ENCODE measurements at places on chromosomes 2 and 18. TPM values are rescaled to one million over a fixed set of nuclear protein-coding genes. Genes with fewer than 3 reads are reported as not detected.

- no peak for DNase-seq
These were observed 52.2 kb downstream of the CRACDL start for GRCh38 chr2:98883780-98884211.

The ANKRD30B gene
- total RNA-seq = not detected

GRCh38 chr18:50679056-50679455, 119.2 kb downstream of the MAPK4 start:
- DNase-seq = no peak

GRCh38 chr2:77999376-77999775, 477.2 kb upstream of the LRRTM4 start:
- no peak for DNase-seq

The ADGRF3 gene
- 0.54 TPM for total RNA-seq

GRCh38 chr18:12361770-12362378, 15.2 kb downstream of the AFG3L2 start:
- DNase-seq = no peak

- no peak for DNase-seq
These were observed 202.9 kb downstream of the NDUFA10 start for GRCh38 chr2:239822146-239822831.

DNA sequence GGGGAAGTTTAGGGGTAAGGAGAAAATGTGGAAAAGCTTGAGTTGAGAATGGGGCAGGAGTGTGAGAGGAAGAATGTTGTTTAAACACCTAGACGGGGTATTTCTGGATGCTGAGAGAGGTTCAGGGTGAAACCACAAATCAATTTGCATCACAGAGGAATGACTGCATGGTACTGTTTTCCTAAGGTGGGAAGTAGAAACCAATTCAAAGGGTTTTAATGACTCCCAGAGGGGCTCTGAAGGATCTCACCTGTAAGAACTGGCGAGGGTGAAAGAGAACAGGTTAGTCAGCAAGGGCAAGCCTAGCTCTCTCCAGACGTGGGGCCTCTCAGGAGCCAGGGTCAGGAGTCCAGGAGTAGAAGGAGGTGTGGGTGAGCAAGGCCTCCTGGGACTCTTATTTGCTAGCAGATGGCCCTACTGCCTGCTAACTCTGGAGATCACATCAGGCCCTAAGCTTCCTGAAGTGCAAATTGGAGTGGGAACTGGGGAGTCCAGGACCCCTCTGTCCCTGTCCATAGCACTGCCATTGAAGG, 133.0 kb upstream of the CELF4 start:
- no peak for DNase-seq

The TFPI gene
- 0.59 TPM for total RNA-seq

- DNase-seq = no peak
These were observed 206.4 kb upstream of the NCKAP5 start for GRCh38 chr2:133774654-133775015.

The THUMPD2 gene
- 6.0 TPM for total RNA-seq

DNA sequence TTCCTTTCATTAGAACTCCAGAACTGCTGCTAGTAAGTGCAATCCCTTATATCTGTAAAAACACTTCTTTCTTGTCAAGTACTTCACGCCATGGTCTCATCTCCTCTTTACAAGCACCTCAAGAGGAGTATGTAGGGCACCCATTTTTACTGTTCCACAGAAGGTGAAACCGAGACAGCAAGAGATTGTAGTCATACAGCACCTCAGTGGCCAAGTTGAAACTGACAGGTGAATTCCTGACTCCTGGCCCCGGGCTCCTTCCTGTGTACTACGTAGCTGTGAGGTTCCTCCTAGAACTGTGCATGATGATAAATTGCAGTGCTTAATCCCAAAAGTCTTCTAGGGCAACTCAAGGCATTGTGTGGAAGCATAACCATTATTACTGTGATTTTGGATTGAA, 131.5 kb upstream of the MEIS1 start:
- no peak for DNase-seq

The CMPK2 gene
- 0.81 TPM for total RNA-seq

DNA sequence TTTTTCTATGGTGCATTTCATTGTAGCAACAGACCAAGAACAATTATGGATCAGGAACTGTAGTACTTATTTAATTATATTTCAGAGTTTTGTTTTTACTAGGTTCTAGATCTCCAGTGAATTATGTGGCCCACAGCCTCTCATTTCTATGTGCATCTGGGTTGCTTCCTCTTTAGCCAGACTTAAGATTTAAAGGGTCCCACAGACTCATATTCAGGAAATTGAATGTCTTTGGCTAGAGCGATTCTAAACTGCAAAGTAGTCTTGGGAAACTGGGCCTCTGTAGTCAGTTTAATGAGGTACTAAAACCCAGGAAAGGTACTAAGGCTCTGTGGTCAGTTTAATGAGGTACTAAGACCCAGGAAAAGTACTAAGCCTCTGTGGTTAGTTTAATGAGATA, 94.4 kb downstream of the LYPD6B start:
- DNase-seq = no peak

GRCh38 chr2:203871371-203871983, 3.9 kb downstream of the CTLA4 start:
- DNase-seq = no peak

The BCL2 gene
- 6.8 TPM for total RNA-seq

GRCh38 chr18:46310258-46310657, 206.1 kb downstream of the HAUS1 start:
- DNase-seq = no peak

DNA sequence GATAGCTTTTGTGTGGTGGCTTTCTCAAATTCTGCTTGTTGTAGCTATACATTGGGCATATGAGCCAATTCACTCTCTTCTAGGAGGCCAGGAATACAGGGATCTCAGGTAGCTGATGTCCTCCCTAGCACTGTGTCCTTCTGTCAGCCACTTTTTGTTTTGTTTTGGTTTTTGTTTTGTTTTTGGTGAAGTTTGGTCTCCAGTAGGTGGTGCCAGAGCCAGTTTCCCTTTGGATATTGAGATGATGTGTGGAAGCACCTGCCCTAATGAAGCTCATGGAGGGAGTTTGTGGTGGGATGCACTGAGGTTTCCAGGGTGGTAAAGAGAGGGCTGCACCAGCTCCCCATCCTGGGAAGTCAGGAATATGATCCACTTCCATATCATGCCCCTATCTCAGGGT, 100.5 kb upstream of the VWC2L start:
- no peak for DNase-seq

The GPAT2 gene
- 0.47 TPM for total RNA-seq

The KHK gene
- 5.3 TPM for total RNA-seq

DNA sequence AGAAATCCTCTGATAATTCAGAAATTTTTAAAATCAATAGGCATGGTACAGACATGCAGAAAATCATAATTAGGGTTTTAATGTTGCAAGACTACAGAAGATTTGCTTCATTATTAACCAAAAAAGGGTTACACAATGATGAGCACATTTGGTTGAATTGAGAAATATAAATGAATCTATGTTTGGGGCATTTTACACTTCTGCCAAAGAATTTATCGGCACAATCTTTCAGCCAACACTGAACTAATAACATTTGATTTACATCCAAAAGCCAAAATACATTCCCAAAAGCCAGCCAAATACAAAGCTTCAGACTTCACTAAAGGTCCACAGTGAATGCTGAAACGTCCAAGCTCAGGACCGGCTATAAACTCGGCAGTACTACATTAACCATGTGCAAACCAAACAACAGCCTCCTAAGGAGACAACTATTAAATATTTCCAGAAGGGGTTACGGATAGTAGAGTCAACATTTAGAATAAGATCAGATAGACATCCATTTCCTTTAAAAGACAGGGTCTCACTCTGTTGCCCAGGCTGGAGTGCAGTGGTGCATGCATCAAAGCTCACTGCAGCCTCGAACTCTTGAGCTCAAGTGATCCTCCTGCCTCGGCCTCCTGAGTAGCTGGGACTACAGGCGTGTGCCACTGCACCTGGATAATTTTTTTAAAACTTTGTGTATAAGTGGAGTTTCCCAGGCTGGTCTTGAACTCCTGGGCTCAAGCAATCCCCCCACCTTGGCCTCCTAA, 29.4 kb downstream of the SPRED2 start:
- no peak for DNase-seq

The SCN7A gene
- 0.32 TPM for total RNA-seq

GRCh38 chr2:65608466-65608865, 176.1 kb upstream of the SPRED2 start:
- DNase-seq = no peak

GRCh38 chr2:2822143-2822542, 491.1 kb upstream of the MYT1L start:
- DNase-seq = no peak

DNA sequence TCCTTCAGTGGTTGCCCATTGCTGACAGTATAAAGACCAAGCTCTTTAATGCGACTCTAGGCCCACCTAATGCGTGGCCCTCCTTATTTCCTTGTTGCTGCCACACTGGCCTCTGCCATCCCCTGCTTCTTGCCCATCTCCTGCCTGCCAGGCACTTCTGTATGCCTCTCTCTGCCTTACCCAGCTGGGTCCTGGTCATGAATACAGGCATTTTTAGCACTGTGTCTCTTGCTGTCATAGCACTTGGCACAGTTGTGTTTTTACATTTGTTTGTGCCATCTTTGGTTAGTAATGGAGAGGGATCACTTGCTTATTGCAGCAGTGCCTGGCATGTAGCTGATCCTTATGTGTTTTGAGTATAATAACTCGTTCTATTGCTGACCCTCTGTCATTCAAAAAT, 38.7 kb downstream of the MAP4K4 start:
- DNase-seq = no peak

- DNase-seq = no peak
These were observed 138.9 kb upstream of the PELI1 start for GRCh38 chr2:64283006-64283570.

The FHOD3 gene
- 21.2 TPM for total RNA-seq

DNA sequence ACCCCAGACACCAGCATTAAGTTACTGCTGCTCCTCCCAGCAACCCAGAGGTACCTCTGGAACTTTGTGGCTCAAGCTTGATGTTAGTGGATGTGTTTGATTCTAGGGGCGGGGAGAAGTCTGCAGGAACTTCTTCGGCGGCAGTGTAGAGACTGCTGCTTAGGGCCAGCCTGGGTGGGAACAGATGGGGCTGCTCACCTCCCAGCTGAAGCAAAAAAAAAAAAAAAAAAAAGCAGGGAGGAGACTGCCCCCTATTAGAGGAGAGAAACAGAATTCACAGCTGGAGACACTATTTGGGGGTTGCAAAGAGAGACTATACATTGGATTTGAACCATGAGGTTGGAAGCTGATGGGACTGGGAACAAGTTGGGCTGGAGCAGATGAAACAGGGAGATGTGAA, 28.6 kb upstream of the FAM136A start:
- DNase-seq = no peak

The THADA gene
- total RNA-seq = 15.0 TPM

DNA sequence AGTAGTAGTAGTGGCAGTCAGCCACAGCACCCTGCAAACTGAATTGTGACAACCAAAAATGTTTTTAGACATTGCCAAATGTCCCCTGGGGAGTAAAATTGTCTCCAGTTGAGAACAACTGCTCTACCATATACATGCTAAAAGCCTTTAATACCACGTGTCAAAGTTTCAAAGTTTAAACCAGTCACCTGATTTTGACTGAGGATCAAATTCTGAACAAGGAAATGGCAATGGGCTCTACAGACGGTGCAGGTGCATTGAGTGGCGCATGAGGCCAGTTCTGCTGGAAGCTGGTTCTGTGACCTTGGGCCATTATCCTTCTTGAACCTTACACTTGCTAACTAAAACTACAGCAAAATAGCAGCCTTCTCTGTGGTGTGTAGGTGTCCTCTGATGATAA, 85.0 kb downstream of the LIPG start:
- DNase-seq = no peak

DNA sequence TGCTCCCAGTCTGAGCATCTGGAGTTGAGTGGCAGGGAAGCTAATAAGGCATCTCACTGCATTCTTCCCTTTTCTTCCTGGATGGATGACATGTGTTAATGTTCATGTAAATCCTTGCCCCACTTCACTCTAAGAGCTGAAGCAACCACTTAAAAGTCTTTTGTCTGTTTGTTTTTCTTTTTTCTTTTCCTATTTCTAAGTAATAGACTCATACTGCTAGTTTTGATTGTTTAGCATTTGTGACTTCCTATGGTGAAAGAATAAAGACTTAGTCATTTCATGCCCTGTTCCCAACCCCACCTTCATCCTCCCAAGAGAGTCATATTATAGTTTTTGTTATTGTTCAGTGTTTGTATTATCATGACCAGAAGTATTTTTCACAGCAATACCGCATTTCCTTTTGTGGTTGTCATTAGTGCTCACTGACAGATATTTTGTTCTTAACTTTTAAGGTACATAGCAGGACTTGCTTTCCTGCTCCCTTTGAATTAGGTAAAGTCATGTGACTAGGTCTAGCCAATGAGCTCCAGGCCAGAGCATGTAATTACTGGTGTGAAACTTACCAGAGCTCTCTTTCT, 18.1 kb upstream of the SPP2 start:
- no peak for DNase-seq

GRCh38 chr18:28175150-28175929, 1.6 kb downstream of the CDH2 start:
- peak; percentile 71 for DNase-seq

DNA sequence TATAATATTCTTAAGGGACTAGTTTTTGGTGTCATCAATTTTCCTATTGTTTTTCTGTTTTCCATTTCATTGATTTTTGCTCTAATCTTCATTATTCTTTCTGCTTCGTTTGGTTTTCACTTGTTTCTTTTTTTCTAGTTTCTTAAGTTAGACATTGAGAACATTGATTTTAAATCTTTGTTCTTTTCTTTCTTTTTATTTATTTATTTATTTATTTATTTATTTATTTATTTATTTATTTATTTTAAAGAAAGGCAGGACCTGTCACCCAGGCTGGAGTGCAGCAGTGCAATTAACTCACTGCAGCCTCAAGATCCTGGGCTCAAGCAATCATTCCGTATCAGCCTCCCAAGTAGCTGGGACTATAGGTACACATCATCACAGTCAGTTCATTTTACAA, 7.0 kb upstream of the FMNL2 start:
- no peak for DNase-seq

The RIT2 gene
- total RNA-seq = not detected

- DNase-seq = no peak
These were observed 64.6 kb downstream of the THADA start for GRCh38 chr2:43531251-43531650.

DNA sequence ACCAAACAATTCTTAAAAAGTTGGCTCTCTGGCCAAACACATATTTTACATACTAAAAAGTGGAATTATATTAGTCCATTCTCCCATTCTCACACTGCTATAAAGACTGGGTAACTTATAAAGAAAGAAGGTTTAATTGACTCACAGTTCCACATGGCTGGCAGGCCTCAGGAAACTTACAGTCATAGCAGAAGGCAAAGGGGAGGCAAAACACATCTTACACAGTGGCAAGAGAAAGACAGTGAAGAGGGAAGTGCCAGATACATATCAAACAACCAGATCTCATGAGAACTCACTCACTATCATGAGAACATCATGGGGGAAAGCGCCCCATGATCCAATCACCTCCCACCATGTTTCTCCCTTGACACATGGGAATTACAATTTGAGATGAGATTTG, 42.6 kb downstream of the EDAR start:
- DNase-seq = no peak

DNA sequence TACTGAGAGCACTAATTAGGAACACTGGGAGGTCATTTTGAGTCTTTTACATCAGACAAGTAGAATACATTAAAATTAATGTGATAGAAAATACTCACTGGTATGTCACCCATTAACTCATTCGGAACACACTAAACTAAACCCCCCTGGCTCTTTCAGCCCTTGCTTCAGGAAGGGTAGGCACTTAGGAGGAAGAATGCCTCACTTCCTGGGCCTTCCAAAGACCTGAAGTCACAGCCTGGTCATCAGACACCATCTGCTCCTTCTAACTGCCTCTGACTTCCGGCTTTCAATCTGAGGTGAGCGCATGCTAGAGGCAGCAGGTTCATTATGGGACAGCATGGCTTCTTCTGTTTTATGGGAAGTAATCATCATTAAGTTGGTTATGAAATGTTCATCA, 451.4 kb downstream of the PID1 start:
- no peak for DNase-seq
